ENCODE measurements at places on chromosomes 3 and 15.

- no peak for DNase-seq
Measured at GRCh38 chr15:58141894-58142293, 3.7 kb downstream of the AQP9 start.

DNA sequence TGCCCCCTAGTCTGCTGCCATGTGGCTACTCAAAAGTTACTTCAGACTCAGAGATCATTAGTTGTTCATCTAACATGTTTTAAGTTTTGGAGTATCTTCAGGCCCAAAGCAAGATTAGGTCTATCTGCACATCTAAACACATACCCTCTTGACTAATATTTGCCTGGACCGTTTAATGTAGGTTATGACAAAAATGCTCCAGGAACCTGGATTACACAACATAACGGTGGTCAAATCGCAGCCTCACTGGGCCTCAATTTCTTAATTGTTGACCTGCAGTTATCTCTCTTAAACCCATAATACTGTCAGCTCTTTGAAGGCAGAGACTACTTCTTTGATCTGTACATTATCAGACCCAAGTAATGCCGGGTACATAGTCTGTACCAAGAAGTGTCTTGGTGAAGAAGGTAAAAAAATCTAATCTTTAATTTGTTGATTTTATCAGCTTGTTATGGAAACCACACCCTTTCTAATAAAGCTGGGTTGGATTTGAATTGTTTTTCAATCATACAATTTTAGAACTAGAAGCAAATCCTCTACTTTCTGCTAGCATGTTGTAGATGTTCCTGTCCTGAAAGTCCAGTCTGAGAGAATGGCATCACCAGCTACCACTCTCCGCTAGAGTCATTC, 3.6 kb downstream of the SNRK start:
- no peak for DNase-seq

GRCh38 chr3:12964711-12965612, 108.3 kb downstream of the IQSEC1 start:
- DNase-seq: no peak

DNA sequence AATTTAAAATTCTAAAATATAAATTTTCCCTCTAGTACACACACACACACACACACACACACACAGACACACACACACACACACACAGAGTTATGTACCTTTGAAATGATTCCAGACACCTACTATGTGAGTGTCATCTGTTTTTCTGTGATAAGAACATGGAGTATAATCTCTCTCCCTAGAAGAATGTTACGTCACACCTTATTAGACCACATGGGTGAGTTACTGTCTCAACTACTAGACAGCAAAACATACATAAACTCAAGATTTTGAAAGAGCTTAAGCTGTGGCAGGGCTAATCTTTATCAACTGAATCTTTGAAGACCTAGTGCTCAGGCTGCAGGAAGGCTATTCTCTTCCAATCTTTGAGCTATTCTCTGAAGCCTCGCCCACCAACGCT, 385.9 kb upstream of the BCHE start:
- no peak for DNase-seq

- DNase-seq: no peak
Measured at GRCh38 chr3:157145606-157146322, 14.2 kb downstream of the CCNL1 start.

- DNase-seq: no peak
Measured at GRCh38 chr15:26866298-26867199, at the start of gene GABRA5. GABRA5 (plus strand) TSS chr15:26867062; CDS start chr15:26869249, 2,187 bp downstream.

Measured in HFF-Myc (cell line).